ENCODE measurements at places on chromosomes 13 and 19.

DNA sequence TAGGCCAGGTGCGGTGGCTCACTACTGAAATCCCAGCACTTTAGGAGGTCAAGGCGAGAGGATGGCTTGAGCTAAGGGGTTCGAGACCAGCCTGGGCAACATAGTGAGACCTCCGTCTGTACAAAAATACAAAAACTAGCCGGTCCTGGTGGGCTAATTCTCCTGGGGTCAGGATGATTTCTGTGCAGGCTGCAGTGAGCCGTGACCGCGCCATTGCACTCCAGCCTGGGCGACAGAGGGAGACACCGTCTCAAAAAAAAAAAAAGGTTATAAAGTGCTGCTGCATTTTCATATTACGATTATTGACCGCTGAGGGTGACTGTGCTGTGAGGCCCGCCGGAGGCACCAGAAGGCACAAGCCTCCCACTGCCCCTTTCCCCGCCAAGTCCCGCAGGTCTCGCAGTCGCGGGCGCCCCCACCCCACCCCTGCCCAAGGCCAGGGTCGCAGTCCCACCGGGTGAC lies 477 bp upstream of the PLEKHF1 start:
- no peak for DNase-seq

DNA sequence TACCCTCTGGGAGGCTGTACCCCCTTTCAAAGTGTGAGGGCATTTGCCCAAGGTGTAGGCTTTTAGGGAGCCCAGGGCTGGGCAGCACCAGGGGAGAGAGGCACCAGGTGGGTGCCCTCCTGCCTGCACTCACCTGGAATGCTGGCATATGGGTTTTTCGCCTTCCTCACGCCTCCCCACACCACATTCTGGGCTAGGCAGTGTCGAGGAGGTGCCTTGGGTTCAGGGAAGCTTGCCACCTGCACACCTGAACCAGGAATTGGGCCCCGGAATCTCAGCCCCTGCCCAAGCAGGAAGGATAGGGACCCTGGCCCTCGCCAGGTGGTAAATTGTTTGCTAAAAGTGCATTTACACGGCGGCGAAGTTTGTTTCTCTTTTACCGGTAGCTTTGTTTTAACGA lies 5.1 kb upstream of the TSHZ3 start:
- DNase-seq, result no peak

DNA sequence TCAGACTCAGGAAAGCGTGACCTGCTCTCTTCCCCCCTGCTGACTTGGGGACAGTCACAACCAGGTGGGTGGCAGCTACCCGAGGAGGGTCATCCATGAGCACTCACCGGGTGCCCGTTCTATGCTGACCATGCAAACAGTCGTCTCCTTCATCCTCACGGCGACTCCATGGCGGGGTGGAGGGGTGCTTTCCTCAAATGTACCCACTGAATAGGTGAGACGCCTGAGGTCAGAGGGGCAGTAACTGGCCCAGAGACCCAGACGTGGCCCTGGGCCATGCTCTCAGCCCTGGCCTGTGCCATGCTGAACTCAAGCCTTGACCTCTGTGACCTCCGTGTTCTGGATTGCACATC lies 59.2 kb upstream of the TPM4 start:
- DNase-seq, result no peak

- DNase-seq, result no peak
Observed at GRCh38 chr13:110455444-110455843, 106.1 kb downstream of the RAB20 start.

DNA sequence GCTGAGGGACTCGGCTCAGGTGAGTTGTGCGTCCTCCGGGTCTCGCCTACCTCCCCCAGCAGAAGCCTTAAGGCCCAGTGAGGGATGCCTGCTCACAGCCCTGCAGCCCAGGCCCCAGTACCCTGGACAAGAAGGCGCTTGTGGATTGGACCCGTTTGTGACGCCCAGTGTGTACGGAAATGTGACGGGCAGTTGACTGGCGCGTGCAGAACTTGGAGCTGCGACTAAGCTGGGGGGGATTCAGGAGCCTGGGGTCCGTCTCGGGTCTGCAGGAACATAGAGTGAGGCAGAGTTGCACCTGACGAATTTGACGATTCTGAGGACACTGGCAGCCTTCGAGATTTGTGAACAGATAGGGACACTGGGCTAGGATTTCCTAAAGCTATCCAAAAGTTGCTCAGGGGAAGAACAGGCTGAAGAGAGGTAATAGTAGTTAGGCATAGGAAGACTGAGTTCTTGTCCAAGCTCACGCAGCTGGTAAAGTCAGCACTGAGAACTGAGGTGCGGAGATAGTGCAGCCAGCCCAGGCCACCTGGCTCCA lies 519 bp downstream of the ZNF551 start:
- DNase-seq, result no peak

Data from CMK (cell line).